ENCODE measurements at places on chromosomes 2 and 18. TPM values are rescaled to one million over a fixed set of nuclear protein-coding genes. Genes with fewer than 3 reads are reported as not detected.
A peak's percentile ranks its signal among the peaks of the same experiment; 100 is the strongest.

- no peak for DNase-seq
- no peaks in the 10 kb centered on the region for H3K27me3 ChIP-seq
- no peaks in the 10 kb centered on the region for H3K4me1 ChIP-seq
- H3K4me3 ChIP-seq: no peak overlapping the region
- H3K27ac ChIP-seq: no peak overlapping the region
- H3K36me3 ChIP-seq: no peaks in the 10 kb centered on the region
These were observed 37.6 kb upstream of the CD226 start for GRCh38 chr18:69985239-69985638.

Gene GPR39
- 0.72 TPM for total RNA-seq

DNA sequence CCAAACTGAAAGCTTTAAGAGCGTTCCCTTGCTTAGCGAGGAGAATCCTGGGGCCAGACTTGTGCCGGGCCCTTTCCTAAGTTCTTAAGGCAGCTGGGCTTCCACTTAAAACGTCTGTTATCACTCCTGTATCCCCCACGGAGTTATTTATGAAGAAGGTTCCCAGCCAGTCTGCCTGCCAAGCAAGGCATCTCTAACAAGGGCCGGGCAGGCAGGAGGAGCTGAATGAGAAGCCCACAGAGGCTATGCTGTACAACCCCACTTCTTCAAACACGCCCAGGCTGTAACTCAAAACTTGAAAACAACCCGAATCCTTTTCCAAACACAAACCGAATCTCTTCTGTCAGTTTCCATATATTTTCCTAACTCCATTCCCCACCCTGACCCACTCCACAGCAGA lies 39.0 kb upstream of the ZFP36L2 start:
- DNase-seq: no peak
- H3K27ac ChIP-seq: peak overlapping the region; percentile 70
- no peaks in the 10 kb centered on the region for H3K27me3 ChIP-seq

Gene SERPINB11
- total RNA-seq: not detected

GRCh38 chr2:143284087-143284675 lies 155.0 kb downstream of the ARHGAP15 start:
- no peaks in the 10 kb centered on the region for H3K4me1 ChIP-seq
- no peaks in the 10 kb centered on the region for H3K27me3 ChIP-seq
- no peak for DNase-seq
- no peak overlapping the region for H3K4me3 ChIP-seq
- H3K36me3 ChIP-seq: no peaks in the 10 kb centered on the region

DNA sequence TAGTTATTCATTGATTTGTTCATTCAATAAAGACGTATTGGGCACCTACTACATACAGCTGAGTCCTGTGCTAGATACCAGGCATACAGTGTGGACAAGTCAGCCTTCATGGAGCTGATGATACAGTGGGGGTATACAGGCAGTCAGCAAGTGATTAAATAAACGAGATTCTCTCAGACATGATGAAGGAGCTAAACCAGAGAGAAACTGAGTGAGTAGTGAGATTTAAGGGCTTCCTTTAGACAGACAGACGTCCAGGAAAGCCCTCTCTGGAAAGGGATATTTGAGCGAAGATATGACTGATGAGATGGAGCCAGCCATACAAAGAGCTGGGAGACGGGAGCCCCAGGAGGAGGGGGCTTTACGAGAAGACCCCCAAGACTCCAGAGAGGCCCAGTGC lies 122.6 kb upstream of the MYCN start:
- H3K4me1 ChIP-seq: peaks cover 25% of the 10 kb centered on the region
- no peaks in the 10 kb centered on the region for H3K36me3 ChIP-seq
- no peak for DNase-seq
- H3K27me3 ChIP-seq: peaks cover 6% of the 10 kb centered on the region
- H3K4me3 ChIP-seq: no peak overlapping the region

Gene SLC40A1
- total RNA-seq: 156 TPM

- H3K36me3 ChIP-seq: peaks cover 7% of the 10 kb centered on the region
- H3K27me3 ChIP-seq: no peaks in the 10 kb centered on the region
- no peak overlapping the region for H3K27ac ChIP-seq
- no peak overlapping the region for H3K4me3 ChIP-seq
- DNase-seq: no peak
- H3K4me1 ChIP-seq: no peaks in the 10 kb centered on the region
These were observed 62.0 kb downstream of the BIRC6 start for GRCh38 chr2:32418778-32419177.

Gene MBP
- total RNA-seq: 619 TPM

DNA sequence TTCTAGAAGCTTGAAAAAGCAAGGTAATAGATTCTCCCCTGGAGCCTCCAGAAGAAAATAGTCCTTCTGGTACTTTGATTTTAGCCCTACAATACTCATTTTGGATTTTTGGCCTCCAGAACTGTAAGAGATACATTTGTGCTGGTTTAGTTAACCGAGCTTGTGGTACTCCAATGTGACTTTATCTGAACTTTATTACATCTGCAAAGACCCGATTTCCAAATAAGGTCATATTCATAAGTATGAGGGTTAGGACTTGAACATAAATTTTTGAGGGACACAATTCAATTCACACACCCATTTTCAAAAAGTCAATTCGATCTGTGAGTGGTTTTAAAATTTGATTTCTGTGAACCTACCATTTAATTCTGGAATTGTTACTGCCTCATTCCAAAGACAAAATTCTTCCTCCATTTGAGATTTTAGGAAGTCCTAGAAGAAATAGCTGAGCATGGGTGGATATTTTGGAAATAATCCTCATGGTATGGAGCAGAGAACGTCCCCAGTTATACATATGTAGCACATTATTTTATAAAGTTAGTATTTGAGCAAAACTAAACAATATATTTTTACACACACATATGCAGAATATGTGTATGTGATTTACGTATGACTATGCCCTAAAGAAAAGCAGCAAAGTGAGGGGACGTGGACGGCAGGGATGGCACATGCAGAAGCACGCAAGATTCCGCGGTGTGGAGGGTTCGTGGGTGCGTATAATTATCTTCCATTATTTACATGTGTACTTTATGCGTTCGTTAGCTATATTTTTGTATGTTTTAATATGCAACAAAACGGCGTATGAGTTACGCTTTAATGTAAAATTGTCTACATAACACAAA lies 905 bp upstream of the NUP35 start:
- H3K36me3 ChIP-seq: peaks cover 2% of the 10 kb centered on the region
- H3K27me3 ChIP-seq: no peaks in the 10 kb centered on the region
- DNase-seq: no peak
- H3K27ac ChIP-seq: peak overlapping the region; percentile 91
- peaks cover 4% of the 10 kb centered on the region for H3K4me1 ChIP-seq

DNA sequence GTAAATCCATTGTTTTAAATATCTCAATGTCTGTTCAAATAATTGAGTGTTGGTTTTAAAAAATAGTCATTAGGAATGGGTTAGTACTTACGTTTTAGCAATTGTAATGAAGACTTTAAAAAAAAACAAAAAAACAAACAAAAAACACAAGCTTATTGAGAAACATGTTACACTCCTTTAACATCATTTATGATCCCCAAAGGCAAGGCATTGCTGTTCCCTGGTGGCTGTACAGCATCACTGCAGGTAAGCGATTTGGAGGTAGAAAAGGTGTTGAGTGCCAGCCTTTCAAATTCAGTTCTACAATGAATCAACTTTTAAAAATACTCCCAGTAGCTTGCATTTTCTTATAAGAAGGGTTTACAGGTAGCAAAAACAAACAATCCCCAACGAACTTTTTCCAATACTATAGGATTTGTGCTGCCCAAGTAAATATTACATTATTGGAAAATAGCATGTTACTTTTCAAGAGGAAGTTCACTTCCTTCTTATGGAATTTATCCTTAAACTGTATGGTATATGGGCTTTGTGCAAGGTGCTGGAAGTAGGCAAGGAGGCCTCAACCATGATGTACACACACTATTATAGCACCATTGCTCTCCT lies 27.5 kb downstream of the CNRIP1 start:
- no peak for DNase-seq
- H3K27me3 ChIP-seq: no peaks in the 10 kb centered on the region
- H3K36me3 ChIP-seq: peaks cover 2% of the 10 kb centered on the region
- no peaks in the 10 kb centered on the region for H3K4me1 ChIP-seq

Gene CNDP1
- total RNA-seq: 0.61 TPM

Gene RFTN2
- total RNA-seq: 81.9 TPM

DNA sequence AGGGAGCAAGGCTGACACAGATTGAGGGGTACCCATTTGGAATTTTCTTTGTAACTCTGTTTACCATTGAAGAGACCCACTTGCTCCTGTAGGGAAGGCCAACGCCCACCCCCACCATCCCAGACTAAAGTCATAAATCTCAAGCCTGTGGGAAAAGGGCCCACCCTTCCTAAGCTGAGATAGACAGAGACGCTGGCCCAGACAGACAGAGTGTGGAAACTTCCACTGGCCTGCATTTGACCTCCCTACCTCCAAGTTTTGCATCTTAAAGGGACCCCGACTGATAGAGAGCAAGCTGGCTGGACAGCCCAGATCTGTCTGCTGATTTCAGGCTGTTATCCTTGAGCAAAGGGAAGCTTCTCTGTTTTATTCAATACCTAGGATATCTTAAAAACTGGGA lies 48.2 kb upstream of the SLC14A2 start:
- no peak for DNase-seq
- H3K27ac ChIP-seq: no peak overlapping the region

GRCh38 chr18:10143596-10143995 lies 229.8 kb downstream of the VAPA start:
- no peaks in the 10 kb centered on the region for H3K27me3 ChIP-seq
- no peaks in the 10 kb centered on the region for H3K36me3 ChIP-seq
- no peak overlapping the region for H3K4me3 ChIP-seq
- DNase-seq: no peak

DNA sequence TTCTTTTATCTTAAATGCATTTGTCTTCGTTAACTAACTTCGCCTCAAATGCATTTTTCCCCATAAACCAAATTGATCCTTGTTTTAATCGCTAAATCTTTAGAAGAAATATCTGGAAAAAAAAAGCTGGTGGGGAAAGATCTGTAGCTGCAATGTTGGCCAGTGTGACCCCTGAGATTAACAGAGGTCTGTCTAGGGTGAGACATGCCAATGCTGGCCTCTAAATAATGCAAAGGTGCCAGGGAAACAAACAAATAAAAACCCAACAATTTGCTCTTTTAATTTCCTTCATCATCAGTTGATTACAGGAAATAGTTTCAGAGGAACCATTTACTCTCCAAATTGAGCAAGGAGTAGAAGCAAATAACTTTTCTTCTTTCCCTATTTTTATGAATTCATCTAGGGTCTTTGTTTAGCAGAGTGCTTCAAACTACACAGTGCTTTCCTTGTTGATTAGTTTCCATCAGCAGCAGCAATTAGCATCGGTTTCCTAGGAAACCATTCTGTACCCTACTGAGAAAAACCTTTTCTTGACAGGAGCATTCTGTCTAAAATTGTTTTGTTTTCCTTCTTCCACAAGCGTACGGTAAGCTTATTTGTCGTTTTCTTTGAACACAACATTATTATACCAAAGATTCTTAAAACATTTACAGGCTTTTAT lies 100.5 kb upstream of the UNC80 start:
- no peak for DNase-seq
- no peaks in the 10 kb centered on the region for H3K4me1 ChIP-seq
- H3K27ac ChIP-seq: peak overlapping the region; percentile 41

DNA sequence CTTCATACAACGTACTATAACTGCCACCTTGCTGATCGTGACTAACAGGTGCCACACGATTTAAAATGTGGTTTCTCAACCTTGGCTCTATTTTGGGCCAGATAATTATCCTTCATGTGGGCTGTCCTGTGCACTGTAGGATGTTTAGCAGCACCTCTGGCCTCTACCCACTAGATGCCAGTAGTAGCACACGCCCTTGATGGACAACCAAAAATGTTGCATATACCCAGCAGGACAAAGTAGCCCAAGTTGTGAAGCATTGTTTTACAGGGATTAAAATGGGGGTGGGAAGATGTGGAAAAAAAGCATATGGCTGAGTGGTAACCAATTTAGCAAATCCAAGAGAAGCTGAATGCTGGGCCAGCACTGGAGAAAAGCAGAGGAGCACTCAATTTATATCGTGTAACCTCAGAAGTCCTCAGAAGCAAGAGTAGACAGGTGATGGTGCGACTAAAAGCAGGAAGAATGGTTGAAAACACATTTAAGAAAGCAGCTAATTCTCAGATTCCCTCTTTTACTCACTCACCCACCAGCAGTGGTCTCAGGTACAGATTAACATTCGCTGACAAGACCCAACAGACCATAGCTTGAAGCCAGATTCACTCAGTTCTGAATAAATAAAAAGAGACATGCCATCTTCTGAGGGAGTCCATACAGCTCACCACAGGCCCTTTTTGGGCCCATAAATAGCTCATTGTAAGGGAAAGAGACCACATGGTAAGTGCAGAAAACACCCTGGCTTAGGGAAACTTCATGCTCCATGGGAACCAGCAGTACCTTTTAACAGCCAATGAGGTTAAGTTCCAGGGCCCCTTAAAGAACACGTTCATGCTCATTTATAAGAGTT lies 50.6 kb downstream of the RAPH1 start:
- no peak overlapping the region for H3K4me3 ChIP-seq
- peaks cover 10% of the 10 kb centered on the region for H3K36me3 ChIP-seq
- no peak for DNase-seq
- H3K27ac ChIP-seq: no peak overlapping the region
- no peaks in the 10 kb centered on the region for H3K27me3 ChIP-seq
- no peaks in the 10 kb centered on the region for H3K4me1 ChIP-seq
